GM20000 (cell line): ENCODE measurements at places on chromosomes 4 and X.

DNA sequence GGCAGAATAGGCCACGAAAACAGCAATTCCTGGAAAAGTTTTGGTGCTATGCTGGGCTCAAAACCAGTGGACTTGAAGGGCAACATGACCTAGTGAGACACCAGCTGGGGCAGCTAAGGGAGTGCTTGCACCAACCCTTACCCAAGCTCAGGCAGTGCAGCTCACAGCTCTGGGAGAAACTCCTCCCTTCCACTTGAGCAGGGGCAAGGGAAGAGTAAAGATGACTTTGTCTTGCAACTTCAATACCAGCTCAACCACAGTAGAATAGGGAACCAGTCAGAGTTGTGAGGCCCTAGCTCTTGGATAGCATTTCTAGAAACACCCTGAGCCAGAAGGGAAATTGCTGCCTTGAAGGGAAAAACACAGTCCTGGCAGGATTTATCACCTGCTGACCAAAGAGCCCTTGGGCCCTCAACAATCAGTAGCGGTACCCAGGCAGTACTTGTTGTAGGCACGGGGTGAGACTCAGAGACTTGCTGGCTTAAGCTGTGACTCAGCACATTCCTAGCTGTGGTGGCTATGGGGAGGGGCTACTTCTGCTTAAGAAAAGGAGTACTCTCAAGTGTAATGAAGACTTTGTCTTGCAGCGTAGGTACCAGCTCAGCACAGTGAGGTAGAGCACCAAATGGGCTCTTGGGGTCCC is 19.7 kb upstream of the ABCG2 start:
- no peak for DNase-seq

GRCh38 chr4:36675436-36675835 is 394.0 kb downstream of the DTHD1 start:
- no peak for DNase-seq

DNA sequence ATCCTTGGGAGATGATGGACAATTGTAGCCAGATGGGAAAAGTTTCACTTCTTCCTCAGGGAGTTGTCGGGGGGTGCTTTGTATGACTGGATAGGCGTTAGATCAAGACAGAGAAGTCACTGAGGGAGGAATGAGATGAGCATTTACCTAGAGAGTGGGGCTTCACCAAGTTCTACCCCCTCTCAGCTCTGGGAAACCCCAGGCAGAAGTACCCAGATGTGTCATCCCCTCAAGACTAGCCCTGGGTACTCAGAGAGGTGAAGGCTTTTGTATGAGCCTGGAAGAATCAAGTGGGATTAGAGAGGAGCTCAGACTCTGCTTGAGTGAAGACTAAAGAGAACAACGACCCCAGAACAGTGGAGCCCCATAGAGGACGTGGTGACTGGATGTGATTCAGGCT is 1.9 kb downstream of the MAGEB1 start:
- DNase-seq, result peak; percentile 5

- no peak for DNase-seq
Measured at GRCh38 chr4:100555611-100556337, 38.0 kb upstream of the EMCN start.

- no peak for DNase-seq
Measured at GRCh38 chrX:126342859-126343258, 176.8 kb upstream of the DCAF12L2 start.
